Iris pigment epithelial cell (primary cell): ENCODE measurements at places on chromosomes 3 and 15.
A peak's percentile ranks its signal among the peaks of the same experiment; 100 is the strongest.

DNA sequence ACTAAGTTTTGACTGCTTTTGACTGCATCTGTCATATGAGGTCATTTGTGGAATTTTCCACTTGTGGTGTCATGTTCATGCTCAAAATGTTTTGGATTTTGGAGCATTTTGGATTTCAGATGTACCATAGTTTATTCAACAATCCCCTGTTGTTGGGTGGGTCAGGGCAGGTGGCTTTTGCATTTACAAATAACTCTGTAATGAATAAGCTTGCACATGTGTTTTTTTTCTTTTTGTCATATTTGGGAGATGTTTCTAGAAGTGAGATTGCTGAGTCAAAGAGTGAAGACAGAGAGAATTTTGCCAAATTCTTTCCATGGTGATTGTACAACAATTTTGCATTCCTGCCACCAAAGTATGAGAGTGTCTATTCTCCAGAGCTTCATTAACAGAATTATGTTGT lies 62.4 kb upstream of the ADPGK start:
- DNase-seq = no peak

- DNase-seq = peak; percentile 95
Measured at GRCh38 chr3:61561374-61562041, at the start of gene PTPRG. TSS of gene PTPRG (plus strand) at chr3:61561571. CDS start at chr3:61562288, 717 bp downstream.

DNA sequence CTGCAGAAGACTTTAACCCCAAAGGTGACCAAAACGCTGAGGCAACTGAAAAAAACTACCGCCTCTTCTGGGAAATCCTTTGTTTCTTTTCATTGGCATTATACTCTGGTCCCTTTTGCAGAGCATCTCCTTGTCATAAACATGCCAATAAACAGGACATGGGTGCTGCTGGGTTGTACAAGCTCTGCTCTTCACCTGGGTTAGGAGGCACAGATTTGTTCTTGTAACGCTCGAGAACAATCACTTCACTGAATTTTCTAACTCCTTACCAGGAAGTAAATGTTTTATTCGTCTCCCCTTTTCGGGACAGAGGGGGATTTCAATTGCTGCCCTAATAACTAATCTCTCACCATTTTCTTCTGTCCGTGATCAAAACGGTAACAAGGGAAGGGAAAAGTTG lies 1.3 kb downstream of the PLCH1 start:
- DNase-seq = no peak

DNA sequence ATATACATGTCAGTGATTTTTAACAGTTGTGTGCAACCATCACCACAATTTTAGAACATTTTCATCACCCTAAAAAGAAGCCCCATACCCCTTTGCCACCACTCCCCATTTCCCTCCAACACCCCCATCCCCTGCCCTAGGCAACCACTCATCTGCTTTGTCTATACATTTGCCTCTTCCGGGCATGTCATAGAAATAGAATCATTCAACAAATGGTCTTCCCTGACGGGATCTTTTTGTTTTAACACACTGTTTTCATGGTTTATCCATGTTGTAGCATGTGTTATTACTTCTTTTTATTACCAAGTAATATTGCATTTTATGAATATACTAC lies 4.0 kb downstream of the VILL start:
- DNase-seq = no peak

- no peak for DNase-seq
Measured at GRCh38 chr3:38653685-38654537, 4.4 kb upstream of the SCN5A start.

- DNase-seq = no peak
Measured at GRCh38 chr15:69467636-69468035, 15.0 kb downstream of the RPLP1 start.

- no peak for DNase-seq
Measured at GRCh38 chr15:85758655-85758978, 36.1 kb downstream of the KLHL25 start.

DNA sequence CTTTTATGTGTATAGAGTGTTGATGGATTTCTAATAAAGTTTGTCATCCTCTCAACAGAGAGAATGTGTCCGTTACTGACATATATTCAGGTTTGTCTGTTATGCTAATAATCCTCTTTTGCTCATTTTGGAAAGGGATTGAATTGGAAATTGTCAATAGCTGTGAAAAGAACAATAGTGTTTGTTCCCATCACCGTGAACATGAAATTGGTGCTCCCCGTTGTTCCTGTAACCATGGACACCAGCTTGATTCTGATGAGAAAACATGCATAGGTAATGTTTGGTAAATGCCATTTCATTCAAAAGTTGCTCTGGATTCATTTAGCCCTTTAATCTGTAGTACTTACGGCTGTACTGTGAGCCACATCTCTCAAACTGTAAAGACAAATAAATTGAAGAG lies 707.0 kb upstream of the GOLIM4 start:
- no peak for DNase-seq

DNA sequence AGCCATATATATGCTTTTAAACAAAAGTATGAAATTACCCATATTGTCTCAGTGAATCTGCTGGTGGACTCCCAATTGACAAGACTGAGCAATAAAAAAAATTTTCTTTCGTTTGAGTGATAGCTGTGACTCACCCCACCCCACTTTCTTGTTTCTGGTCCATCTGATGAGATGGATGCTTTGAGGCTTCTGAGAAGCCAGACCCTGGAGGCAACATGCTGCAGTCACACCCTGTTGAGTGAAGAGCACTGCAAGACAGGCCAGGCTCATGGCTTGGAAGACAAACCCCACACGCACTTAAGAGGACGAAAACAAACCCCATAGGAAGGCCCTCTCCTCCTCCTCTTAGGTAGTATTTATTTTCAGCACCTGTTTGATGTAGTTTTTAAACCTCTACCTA lies 276.0 kb upstream of the TTC14 start:
- no peak for DNase-seq

GRCh38 chr15:25087137-25087536 lies 132.3 kb downstream of the SNRPN start:
- DNase-seq = no peak

DNA sequence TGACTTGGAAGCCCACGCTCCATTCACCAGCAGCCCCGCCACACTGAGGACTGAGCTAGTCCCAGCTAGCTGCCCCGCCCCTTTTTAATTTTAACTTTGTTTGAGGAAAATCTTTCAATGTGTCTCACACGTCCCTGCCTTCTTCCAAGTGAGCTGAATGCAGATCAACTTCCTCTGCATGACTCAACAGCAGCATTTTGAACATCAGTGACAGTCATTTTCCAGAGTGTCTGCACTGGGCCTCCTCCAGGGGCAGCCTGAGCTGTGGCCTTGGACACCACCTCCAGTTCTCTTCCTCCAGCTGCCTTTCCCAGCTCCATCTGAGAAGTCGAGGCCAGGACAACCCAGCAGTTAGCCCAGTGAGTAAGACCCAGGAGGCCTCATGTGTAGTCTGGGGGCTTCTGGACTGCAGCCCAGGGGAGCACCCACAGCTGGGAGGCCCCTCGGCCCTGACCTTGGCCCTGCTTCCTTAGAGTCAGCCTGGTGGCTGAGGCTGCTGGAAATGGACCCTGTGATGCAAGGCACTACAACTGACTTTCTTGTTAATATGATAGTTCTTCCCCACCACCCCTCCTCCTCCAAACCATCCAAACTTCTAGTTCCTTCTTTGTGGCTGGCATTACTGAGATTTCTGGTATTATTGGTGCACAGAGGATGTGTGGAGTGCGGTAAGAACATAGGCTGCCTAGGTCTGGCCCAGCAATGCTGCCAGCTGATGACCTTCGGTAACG lies 21.4 kb upstream of the ESYT3 start:
- DNase-seq = peak; percentile 37

- DNase-seq = peak; percentile 36
Measured at GRCh38 chr3:70090322-70090913, 90.9 kb downstream of the SAMMSON start.

DNA sequence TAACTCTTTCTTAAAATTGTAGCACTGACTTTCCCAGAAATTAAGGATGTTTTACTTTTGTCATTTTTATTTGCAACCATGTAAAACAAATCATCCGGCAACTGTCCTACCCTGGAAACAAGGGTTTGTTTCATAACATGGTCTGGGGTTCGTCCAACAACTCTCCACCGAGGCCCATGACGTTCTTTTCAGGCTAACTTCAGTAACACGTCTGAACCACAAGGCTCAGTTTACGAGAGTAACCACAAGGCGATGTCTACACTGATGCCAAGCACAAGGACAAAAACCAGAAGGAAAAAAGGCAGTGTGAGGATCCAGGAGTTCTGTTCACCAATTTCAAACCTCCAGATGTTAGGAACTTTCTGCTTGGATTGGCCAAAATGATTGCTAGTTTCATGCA lies 546.1 kb downstream of the NTRK3 start:
- DNase-seq = no peak

- DNase-seq = no peak
Measured at GRCh38 chr3:57815036-57815435, 58.9 kb downstream of the SLMAP start.

- no peak for DNase-seq
Measured at GRCh38 chr3:152364237-152364636, 95.5 kb downstream of the MBNL1 start.

- no peak for DNase-seq
Measured at GRCh38 chr15:35910227-35910626, 364.3 kb upstream of the DPH6 start.

- peak; percentile 44 for DNase-seq
Measured at GRCh38 chr3:171187706-171188290, 161.3 kb upstream of the SLC2A2 start.

DNA sequence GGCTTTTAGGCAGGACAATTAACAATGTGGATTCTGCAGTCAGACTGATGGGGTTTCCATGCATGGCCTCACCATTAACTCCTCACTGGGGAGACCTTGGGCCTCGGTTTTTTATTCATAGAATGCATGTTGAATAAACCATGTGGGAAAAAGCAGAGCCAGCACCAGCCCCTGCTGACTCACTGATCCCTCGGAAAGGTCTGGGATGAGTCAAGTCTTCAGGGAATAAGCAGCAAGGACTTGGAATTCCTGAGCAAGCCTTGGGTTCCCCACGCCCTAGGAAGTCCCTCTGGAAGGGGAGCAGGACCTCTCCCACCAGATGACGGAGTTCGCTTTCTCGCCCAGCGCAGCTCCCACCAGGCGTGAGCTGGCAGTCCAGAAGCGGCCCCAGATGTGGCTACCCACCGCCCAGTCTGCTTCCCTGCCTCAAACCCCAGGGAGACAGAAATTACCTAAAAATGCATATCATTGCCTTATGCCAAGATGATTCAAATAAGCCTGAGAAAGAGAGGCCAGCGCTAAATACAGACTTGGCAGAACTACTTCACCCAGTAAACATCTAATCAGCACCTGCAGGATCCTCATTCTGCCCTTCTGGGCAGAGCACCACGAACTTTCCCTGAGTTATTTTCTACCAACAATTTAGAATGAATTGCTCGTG lies 45.4 kb downstream of the BTD start:
- DNase-seq = peak; percentile 96

DNA sequence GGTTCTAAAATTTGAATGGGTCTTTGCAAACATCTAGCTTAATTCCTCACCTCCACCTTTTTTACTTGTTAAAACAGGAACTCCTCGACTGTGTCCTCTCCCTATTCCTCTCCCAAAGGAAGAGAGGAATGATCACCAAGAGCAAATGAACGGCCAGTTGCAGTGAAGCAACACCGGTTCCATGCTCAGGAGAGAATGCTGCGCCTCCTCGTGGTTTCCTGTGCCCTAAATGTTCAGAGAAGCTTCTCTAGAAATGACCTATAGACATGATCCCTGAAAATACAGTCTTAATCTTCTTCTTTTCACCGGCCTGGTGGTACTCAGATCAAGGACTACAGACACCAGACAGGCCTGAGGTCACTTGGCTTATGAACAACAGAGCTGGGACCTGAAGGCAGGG lies 65.1 kb upstream of the GUCA1C start:
- DNase-seq = no peak

DNA sequence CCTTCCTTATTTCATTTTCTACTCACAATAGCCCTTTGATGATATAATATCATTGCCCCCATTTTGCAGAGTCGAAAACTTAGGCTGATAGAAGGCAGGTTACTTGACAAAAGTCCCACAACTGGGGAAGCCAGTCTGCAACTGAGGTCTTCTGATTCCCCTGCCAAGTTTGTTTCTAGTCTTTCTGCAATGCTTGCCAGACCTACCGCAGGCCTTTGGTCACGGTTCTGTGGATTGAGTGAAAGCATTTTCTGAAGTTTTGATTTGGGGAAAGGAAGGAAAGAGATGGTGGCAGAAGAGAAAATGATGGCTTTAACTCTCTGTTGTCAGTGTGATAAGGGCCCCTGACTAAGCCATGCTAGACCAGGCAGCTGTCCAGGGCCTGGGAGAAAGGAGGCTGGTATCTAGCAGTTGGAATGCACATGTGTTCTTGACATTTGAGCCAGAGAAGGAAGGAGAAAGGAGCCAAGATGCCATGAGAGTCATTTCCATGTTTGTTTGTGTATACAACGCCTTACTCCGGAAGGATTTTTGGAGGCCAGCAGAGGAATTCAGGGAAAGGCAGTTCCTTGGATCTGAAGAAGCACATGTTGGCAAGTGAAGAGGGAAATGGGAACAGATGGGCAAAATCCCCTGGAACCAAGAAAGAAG lies 29.9 kb downstream of the FAH start:
- DNase-seq = peak; percentile 68
